ENCODE measurements at places on chromosomes 16 and 17. TPM values are rescaled to one million over a fixed set of nuclear protein-coding genes. Genes with fewer than 3 reads are reported as not detected.

The MED13 gene
- total RNA-seq = 25.7 TPM

The FADS6 gene
- total RNA-seq = not detected

The C16orf54 gene
- 0.74 TPM for total RNA-seq

The KCNJ18 gene
- not detected for total RNA-seq

The MILR1 gene
- 3.4 TPM for total RNA-seq

The KRT28 gene
- not detected for total RNA-seq

The CACNA1H gene
- 3.2 TPM for total RNA-seq

The LGALS9B gene
- total RNA-seq = not detected

The KRTAP2-2 gene
- total RNA-seq = not detected

The KRT222 gene
- not detected for total RNA-seq

Data from left ventricle myocardium superior (tissue), 1 donor.